ENCODE measurements at places on chromosomes 13 and 19. TPM values are rescaled to one million over a fixed set of nuclear protein-coding genes. Genes with fewer than 3 reads are reported as not detected.

The GRIN2D gene
- polyA plus RNA-seq = 0.13 TPM

The SPRED3 gene
- 0.67 TPM for polyA plus RNA-seq

The MLNR gene
- not detected for polyA plus RNA-seq

The WDR88 gene
- 1.7 TPM for polyA plus RNA-seq

The PRR36 gene
- polyA plus RNA-seq = 16.9 TPM

The COL4A2 gene
- 289 TPM for polyA plus RNA-seq

The GARIN5A gene
- polyA plus RNA-seq = 5.1 TPM

The CARD8 gene
- polyA plus RNA-seq = 79.0 TPM

The FGF21 gene
- not detected for polyA plus RNA-seq

The TPTE2 gene
- 0.20 TPM for polyA plus RNA-seq

The SLC25A30 gene
- 13.5 TPM for polyA plus RNA-seq

The ZFP36 gene
- 53.3 TPM for polyA plus RNA-seq

The DZIP1 gene
- 48.8 TPM for polyA plus RNA-seq

GRCh38 chr19:10372690-10373089, 7.7 kb downstream of the TYK2 start:
- no peak for DNase-seq

DNA sequence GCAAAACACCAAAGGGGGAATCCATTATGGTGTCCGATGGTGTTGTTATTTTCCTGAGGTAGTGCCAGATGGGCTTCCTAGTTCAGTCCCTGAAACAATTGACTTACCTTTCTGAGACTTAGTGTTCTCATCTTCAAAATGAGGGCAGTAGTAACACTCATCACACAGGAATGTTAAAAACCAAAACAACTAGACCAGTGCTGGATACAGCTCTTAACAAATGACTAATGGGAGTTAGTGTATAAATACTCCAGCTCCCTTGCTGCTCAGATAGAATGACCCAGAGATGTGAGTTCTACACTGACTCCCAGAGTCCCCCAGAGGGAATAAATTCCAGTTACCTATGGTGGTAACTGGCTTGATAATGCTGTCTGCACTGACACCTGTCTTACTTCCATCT, 49.9 kb downstream of the MBD3L2B start:
- no peak for DNase-seq

GRCh38 chr19:23817519-23817918, 58.8 kb upstream of the ZNF681 start:
- DNase-seq = peak; percentile 33

DNA sequence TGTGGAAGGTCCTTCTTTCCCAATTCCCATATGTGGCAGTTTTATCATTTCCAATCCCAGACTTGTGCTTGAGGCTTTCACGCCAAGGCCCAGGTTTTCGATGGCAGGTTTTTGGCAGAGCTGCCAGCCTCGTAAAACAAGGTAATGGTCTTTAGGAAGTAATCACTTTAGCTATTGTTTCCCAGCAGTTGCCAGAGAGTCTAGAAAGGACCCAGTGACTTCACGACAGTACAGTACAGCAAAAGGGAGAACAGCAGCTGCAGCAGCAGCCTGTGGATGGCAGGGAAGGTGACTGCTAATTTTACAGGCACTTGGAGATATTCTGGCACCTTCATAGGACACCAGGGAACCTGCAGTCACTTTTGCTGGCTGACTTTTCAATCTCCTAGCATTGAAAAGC, 291.6 kb upstream of the MAB21L1 start:
- DNase-seq = no peak

GRCh38 chr13:53494406-53494805, 465.8 kb downstream of the OLFM4 start:
- no peak for DNase-seq

DNA sequence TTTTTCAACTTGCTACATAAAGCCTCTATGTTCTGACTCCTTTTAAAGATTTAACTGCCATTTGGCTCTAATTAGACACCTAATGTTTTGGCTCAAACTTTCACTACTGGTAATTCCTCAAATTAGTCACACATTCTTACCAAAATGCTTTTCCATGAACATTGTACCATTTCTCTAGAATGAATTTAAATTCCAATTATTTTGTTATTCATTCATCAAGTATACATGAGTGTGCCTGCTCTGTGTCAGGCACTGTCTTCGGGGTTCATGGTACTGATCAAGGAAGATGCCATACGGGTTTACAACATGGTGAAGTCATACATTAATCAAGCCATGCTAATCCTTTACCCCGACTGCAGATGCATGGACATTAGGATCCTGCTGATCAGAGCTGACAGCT, 69.1 kb upstream of the POSTN start:
- DNase-seq = no peak

DNA sequence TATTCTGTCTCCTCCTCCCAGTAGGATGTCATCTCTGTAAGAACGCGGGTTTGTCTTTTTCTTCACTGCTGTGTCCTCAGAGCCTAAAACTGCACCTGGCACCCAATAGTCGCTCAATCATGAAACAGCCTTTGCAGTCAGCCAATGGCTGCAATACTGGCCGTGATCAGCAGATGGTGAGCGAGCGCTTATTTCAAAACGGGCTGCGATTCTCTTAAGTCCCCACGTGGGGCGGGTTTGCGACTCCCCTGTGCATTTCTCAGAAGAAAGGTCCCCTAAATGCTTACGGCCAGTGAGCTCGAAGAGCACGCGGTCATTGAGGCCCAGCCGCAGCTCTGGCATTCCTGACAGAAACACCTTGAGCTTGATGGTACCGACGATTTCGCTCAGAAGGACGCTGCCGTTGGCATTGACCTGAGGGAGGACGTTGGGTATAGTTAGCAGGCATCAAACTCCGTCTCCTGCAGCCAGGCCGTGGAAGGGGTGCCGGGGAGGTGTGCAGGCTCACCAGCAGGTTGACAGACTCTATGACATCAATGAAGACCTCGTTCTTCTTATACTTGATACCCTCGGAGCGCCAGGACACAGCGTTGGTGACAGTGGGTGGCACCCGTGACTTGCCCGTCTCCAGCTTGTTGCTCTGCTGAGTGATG, 6.0 kb downstream of the AP1M2 start:
- no peak for DNase-seq

GRCh38 chr19:15837221-15837731, 21.8 kb upstream of the OR10H1 start:
- DNase-seq = no peak

DNA sequence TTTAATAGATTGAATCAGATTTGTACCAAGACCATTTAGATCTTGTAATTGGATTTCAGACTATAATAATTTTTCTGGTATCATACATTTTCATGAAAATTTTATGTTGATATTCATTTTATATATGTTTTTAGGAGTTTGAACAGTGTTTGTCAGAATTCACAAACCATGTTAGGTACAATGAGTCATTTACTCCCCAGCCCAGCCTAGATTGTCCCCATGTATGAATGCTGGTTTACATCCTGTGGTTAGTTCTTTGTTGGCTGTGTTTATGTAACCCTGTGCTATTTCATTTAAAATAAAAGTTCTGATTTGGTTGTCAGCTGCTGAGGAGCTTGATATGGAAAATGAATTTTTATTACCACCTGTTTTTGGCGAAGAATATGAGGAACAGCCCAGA, 96.7 kb downstream of the GJA3 start:
- DNase-seq = no peak

GRCh38 chr13:98447881-98448641, 128.8 kb downstream of the STK24 start:
- DNase-seq = no peak

DNA sequence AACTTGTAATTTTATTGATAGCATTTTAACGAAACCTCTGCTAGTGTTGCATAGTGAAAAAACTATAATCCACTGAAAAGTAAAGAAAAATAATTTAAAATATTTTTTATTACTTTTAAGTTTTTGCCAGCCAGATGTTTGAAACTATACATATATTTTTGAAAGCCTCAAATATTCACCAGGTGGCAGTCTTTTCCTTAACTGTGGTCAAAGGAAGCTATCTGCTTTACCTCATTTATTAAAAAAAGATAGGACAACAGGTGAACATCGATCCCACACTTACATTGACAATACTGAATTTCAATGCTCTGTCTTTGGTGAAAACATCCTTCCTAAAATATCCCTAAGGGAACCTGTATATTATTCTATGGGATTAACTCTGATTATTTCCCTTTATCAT, 100.5 kb downstream of the TRPC4 start:
- no peak for DNase-seq

GRCh38 chr19:28667348-28667977, 545.5 kb downstream of the UQCRFS1 start:
- no peak for DNase-seq

- peak; percentile 69 for DNase-seq
Observed at GRCh38 chr19:664913-665443, 2.0 kb upstream of the RNF126 start.

DNA sequence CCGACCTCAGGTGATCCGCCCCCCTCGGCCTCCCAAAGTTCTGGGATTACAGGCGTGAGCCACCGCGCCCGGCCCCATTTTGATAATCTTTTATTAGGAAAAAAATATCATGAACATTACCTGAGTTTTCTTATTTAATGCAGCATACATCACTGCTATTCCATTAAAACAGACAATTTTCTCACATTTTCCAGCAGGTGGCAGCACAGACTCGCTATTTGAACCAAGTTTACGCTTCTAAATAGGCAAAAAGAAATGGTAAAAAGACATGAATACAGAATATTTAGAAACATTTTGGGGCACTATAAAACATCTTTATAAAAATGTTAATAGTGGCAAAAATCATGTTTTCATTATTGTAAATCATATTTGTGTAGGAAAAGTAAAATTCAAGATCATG, 903.1 kb downstream of the SLITRK6 start:
- DNase-seq = peak; percentile 59

DNA sequence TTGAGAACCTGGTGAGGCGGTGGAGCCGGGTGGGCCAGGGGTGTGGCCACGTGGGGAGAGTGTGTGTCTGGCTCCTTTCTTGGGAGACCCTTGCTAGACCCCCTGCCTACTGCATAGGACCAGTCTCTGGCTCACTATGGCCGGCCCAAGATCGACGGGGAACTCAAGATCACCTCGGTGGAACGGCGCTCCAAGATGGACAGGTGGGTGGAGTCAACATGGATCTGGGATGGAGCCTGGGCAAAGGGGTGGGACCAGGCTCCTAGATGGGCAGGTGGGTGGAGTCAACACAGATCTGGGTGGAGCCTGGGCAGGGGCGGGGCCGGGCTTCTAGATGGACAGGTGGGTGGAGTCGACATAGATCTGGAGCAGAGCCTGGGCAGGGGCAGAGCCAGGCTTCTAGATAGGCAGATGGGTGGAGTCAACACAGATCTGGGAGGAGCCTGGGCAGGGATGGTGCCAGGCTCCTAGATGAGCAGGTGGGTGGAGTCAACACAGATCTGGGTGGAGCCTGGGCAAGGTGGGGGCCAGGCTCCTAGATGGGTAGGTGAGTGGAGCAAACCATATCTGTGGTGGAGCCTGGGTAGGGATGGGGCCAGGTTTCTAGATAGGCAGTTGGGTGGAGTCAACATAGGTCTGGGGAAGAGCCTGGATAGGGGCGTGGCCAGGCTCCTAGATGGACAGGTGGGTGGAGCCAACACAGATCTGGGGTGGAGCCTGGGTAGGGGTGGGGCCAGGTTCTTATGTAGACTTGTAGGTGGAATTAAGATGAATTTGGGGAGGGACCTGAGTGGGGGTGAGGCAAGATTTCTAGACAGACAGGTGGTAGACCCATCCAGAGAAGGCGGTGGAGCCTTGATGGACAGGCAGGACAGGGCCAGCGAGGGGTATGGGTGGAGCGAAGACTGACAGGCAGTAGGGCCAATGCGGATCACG, 56.5 kb downstream of the VAV1 start:
- no peak for DNase-seq

GRCh38 chr13:102333320-102334198, 68.3 kb downstream of the FGF14 start:
- DNase-seq = no peak

- DNase-seq = no peak
Observed at GRCh38 chr13:27744801-27745200, 47.5 kb upstream of the GSX1 start.

- DNase-seq = no peak
Observed at GRCh38 chr13:78085434-78086225, 167.0 kb upstream of the EDNRB start.

GRCh38 chr13:111555268-111555808, 234.9 kb downstream of the TEX29 start:
- DNase-seq = no peak

DNA sequence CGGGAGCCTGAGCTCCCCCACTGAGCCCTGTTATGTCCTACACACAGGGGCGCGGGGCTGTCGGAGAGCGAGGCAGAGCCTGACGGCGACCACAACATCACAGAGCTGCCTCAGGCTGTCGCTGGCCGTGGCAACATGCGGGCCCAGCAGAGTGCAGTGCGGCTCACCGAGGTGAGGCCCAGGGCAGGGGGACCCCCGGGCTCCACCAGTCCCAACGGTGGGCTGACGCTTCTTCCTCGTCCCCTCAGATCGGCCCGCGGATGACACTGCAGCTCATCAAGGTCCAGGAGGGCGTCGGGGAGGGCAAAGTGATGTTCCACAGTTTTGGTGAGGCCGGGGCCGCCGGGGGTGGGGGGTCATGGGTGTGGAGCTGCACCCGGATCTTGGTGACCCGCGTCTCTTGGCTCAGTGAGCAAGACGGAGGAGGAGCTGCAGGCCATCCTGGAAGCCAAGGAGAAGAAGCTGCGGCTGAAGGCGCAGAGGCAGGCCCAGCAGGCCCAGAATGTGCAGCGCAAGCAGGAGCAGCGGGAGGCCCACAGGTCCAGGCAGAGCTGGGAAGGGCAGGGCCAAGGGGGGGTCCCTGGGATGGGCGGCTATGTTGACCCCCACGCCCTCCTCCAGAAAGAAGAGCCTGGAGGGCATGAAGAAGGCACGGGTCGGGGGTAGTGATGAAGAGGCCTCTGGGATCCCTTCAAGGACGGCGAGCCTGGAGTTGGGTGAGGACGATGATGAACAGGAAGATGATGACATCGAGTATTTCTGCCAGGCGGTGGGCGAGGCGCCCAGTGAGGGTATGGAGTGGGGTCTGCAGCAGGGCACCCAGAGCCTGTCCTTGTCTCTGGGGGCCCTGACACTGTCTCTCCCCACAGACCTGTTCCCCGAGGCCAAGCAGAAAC, 1.2 kb upstream of the P2RY11 start:
- DNase-seq = no peak

DNA sequence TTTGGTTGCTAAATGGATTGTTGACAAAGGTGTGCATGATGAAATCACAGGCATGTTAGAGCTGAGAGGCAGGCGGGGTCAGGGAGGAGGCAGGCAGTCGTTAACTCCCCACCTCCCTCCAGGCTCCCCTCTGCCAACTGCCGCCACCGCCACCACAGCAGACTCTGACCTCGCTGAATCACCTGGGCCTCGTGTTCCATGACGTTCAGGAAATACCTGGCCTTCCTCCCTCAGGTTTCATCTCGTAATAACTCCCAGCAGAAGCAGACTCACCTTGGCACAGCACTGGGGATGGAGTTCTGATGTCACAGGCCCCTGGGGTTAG, 198.5 kb downstream of the KATNAL1 start:
- DNase-seq = peak; percentile 43

DNA sequence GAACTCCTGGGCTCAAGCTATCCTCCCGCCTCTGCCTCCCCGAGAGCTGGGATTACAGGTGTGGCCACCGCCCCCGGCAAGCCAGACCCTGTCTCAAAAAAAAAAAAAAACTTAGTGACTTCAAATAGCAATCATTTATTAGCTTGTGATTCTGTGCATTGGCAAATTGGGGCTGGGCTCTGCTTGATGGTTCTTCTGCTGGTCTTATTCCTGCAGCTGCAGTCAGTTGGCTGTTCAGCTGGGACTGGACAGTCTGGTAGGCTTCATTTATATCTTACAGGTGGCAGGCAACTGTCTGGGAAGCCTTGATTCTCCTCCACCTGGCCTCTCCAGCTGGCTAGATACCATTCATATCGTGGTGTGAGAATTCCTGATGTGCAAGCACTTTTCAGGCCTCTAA, 7.4 kb downstream of the DHDH start:
- no peak for DNase-seq

GRCh38 chr13:76830805-76831204, 55.4 kb downstream of the KCTD12 start:
- no peak for DNase-seq

All from right lung (tissue), 10 donors.